ENCODE measurements at places on chromosomes 1 and 21.
A peak's percentile ranks its signal among the peaks of the same experiment; 100 is the strongest.

- no peak for DNase-seq
These were observed 141.5 kb downstream of the PAPPA2 start for GRCh38 chr1:176604461-176604860.

- DNase-seq: no peak
These were observed 1.2 kb upstream of the TAL1 start for GRCh38 chr1:47233186-47233585.

DNA sequence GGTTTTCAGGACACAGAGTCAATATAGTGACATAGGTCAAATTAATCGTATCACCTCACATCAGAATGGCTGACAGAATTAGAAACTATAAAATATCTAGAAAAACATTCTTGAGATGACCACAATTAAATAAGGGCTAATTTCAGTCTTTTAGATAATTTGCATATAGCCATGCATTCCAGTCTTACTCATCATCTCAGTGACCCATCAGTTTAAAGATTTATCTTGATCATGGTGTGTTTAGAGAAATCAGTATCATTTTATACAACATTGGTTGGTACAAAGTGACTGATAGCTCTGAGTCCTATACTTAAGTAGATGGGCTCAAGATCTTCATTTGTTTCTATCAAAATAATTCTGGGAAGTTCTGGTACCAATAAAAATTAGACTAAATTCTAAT is 262.3 kb upstream of the SNX7 start:
- no peak for DNase-seq

DNA sequence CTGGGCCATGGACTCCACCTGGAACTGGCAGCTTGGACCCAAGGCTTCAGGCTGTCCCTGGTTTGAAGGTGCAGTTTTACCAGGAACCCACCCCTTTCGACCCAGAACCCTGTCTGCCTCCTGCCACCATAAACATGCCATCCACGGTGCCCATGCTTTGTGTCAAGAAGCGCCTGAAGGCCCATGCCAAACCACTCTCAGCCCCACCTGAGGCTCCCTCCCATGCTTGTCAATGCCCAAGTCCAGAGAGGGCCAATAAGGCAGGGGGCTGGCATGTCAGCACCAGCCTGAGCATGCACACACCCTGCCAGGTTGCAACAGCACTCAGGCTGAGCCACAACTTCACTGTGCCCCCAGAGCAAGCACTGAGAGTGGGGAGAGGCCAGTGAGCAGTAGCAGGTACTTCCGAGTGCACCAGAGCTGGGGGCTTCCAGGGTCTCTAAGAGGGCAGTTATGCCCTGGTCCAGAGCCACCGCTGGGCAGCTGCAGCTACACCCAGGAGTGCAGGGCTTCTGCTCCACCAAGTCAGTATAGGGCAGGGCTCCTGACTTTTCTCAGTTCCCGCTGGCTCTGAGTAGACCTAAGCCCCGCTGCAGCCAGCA is 1256.0 kb downstream of the AMY1C start:
- DNase-seq: no peak

DNA sequence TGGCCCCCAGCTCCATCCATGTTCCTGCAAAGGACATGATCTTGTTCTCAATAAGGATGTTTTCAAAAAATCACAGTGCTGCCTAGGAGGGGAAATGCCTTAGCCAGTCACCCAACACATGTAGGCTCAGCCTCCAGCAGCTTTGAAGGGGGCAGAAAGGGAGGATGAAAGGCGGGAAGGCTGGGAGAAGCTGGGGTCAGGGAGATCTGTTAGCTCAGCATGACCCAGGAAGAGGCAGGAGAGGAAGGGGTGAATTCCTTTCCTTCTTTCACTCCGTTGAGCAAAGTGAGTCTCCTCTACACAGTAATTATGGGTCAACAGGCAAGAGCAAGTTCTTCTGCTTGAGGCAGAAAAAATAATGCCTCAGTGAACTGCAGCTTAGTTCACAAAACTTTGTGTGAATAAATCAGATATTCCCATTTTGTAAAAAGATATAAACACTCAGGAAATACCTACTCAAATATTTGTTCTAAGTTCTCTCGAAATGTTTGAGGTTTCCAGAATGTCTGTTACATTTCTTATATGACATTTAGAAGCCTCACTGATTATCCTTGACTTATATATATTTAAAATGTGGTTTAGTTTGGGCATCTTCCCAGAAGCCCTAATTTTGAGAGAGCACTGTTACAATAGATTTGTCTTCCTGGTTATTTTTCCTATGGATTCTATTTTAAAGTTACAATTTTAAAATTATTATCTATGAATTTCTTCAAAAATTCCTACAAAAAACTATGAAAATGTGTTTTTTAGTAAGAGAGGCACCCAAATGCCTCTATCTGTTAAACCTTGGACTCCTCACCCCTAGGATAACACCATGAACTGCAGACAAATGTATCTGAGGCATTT is 116.8 kb downstream of the KCNJ6 start:
- no peak for DNase-seq

DNA sequence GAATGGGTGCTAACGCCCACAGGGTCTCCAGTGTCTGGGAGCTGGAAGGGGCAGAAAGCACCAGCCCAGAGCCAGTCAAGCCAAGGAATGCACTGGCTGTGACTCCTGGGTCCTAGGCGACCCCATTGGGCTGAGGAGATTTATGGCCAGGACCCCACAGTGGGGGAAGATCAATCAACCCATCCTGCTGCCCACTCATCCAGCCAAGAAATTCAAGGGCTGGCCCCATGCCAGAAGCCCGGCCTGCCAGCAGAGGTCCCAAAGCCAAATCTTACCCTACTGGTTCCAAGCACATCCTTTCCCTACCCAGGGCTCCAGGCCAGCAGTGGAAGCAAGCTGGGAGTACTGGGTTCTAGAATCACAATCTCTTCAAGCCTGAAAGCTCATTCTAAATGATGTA is 6.8 kb upstream of the PDZK1IP1 start:
- no peak for DNase-seq

GRCh38 chr1:153536012-153536670 is 350 bp upstream of the S100A6 start:
- DNase-seq: peak; percentile 74

DNA sequence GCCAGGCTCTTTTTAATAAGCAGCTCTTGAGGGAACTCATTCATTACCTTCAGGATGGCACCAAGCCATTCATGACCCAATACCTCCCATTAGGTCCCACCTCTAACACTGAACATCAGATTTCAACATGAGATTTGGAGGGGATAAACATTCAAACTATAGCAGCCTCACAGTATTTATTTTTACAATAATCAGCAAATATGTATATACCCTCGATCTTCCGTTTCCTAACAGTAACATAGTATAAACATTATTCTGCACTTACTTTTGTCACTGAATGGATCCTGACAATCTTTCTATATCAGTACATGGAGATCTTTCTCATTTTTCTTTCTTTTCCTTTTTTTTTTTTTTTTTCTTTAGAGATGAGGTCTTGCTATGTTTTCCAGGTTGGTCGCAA is 5.4 kb downstream of the CATSPER4 start:
- no peak for DNase-seq

GRCh38 chr1:107413546-107413945 is 272.7 kb downstream of the NTNG1 start:
- DNase-seq: no peak

GRCh38 chr21:27466140-27466539 is 499.3 kb upstream of the ADAMTS5 start:
- no peak for DNase-seq

DNA sequence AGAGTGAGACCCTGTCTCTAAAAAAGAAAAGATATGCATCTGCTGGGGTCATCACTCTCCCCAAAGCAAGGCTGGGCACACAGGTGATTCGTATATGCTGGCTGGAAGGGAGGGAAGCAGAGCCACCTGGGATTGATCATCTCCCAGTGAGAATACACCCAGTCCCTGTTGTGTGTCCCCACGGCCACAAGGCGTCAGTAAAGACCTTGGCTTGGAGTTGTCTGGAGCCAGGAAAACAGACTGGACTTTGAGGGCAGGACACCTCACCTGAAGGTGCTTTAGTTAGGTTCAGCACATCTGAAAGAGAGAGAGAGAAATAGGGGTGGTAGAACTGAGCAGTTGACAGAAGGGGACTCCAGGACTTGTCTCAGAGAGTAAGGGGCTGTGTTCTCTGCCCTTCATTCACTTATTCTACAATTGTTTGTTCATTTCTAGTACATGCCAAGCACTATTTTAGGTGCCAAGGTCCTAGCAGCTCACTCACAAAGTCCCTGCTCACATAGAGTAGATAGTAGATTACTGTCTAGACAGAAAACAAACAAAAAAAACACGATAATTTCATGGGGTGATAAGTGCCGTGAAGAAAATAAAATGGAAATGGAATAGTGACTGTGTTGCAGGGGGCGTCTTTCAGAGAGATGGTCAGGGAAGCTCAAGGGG is 13.5 kb downstream of the CITED4 start:
- DNase-seq: no peak

DNA sequence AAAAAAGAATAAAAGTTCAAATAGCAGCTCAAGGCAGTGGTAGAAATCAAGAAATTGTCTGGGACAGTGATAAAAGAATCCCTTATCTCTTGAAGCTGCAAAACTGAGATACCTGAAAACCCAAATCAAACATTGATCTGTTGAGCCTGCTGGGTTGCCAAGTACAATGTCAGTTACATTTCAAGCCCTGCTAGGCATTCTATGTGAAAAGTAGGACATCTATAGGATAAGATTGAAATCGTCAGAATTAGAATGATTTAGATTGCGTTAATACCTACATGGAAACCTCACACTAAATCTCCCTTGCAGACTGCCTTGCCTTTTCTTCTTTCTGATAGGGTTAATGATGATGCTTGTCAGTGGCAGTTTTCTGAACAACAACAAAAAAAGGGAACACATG is 1684.4 kb upstream of the B3GALT2 start:
- DNase-seq: no peak

GRCh38 chr1:241156231-241156965 is 200.6 kb downstream of the RGS7 start:
- DNase-seq: no peak

DNA sequence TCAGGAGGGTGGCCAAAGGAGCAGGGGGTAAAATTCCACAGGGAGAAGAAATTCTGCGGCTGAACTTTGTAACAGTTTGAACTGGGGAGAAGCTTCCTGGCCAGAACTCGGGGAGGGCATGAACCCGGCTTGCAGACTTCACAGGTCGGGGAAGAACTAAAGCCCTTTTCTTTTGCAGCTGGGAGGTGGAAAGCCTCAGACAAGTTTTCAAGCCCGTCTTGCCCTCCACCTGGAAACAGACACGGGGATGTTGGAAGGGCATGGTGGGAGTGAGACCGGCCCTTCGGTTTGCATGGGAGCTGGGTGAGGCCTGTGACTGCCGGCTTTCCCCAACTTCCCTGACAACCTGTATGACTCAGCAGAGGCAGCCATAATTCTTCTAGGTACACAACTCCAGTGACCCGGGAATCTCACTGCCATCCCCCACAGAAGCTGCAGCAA is 11.3 kb downstream of the THEM4 start:
- no peak for DNase-seq

- no peak for DNase-seq
These were observed 209.5 kb upstream of the GALNT2 start for GRCh38 chr1:229857585-229857984.

DNA sequence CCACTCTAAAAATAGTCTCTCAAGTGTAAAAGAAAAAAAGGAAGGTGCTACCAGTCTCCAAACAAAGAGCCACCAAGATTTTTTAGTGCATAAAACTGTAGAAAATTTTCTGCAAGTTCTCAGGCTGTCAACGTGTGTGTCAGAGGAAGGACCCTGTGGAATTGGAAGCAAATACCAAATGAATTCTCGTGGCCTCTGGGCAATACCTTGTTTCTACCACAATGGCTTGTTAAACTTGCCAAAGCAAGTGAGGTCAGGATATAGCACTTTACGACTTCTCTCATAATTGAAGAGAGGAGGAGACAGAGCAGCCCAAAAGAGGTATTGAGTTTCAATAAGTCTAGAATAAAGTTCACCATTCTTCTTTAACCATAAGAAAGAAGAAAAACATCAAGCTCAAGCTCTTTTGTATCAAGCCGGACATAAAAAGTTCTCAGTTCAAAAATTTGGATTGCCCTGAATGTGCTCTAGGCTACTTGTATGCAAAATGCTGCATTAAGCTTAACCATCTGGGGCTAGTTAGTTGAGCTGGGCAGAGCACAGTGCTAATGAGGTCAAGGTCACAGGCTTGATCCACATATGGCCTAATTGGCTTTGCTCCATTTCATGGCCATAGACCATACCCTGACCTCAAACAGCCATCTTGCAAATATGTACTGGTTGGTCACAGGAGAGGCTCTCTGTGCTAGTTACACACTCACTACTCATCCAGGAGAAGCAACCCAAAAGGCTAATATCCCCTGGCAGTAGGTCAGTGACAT is 60.5 kb downstream of the TBX15 start:
- no peak for DNase-seq

GRCh38 chr1:247409869-247410544 is 6.0 kb upstream of the NLRP3 start:
- no peak for DNase-seq

DNA sequence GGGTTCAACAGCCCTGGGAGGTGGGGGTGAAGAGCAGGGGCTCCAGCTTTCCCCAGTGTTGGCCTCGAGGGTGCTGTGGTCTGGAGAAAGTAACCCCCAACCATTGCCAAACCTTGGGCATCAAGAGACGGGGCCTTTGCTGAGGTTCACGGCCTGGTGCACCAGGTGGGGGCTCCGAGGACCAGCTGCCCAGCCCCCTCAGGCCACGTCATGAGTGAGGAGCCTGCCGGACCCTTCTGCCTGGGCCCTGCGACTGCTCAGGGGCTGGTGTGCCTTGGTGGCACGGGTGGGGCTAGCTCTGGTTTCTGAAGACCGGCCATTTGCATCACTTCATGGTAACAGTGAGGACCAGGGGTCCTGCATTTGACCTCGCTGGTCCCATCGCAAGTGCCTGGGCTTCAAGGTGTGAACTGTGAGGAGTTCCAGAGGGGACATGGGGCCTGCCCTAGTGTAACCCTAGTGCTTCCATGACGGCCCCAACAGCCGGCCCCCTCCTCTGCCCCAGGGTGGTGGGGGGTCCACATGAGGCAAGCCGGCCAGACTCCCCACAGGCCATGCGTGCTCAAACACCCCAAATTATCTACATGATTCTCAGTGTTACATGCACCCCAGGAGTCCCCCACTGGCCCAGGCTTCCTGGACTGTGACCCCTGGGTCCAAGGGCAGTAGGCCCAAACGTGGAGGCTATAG is 13.5 kb downstream of the MORN1 start:
- DNase-seq: no peak

GRCh38 chr1:64047549-64047996 is 155.8 kb upstream of the UBE2U start:
- no peak for DNase-seq

DNA sequence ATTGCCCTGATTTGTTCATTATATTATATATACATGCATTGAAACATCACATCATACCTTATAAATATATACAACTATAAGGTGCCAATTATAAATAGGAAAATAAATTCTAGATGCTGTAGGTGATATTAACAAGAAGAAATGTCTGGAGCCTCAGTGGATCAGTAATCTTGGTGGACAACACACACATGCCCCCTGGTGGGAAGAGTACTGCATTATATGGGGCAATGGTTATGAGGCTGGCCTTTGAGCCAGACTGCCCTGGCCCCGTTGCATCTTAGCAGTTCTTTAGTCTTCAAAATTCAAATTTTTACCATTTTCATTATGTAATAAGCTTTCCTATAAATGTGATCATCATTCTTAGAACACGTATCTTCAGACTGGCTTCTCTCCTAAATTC is 335.0 kb upstream of the GREM2 start:
- no peak for DNase-seq

GRCh38 chr1:44575396-44575795 is 98.9 kb downstream of the TMEM53 start:
- DNase-seq: no peak

- DNase-seq: no peak
These were observed 39.7 kb upstream of the TRIM67 start for GRCh38 chr1:231122143-231122542.

Data from T follicular helper cell (primary cell).